ENCODE measurements at places on chromosomes 5 and 9. TPM values are rescaled to one million over a fixed set of nuclear protein-coding genes. Genes with fewer than 3 reads are reported as not detected.

Gene ADRB2
- total RNA-seq = 5.0 TPM

Gene MYMK
- not detected for total RNA-seq

Gene ANKRD18A
- total RNA-seq = 4.6 TPM

Gene CDC37L1
- 31.7 TPM for total RNA-seq

Gene PCA3
- 0.50 TPM for total RNA-seq

Gene BNC2
- total RNA-seq = 26.2 TPM

Gene LRRC70
- total RNA-seq = 8.4 TPM

Gene FGFR4
- 3.6 TPM for total RNA-seq

Gene ARL14EPL
- not detected for total RNA-seq

Gene DBH
- not detected for total RNA-seq

Gene SCGB3A2
- total RNA-seq = not detected

Gene TRAF1
- total RNA-seq = 5.4 TPM

Gene WDR31
- total RNA-seq = 4.8 TPM

Gene LIX1
- 22.3 TPM for total RNA-seq
